ENCODE measurements at places on chromosomes 3 and 15. TPM values are rescaled to one million over a fixed set of nuclear protein-coding genes. Genes with fewer than 3 reads are reported as not detected.

The P2RY1 gene
- total RNA-seq, result 23.5 TPM

The PKM gene
- 522 TPM for total RNA-seq

The ALG1L2 gene
- not detected for total RNA-seq

The BUB1B gene
- total RNA-seq, result 12.2 TPM

The ZBBX gene
- total RNA-seq, result not detected

The HYAL2 gene
- 87.0 TPM for total RNA-seq

The HOMER2 gene
- 112 TPM for total RNA-seq

The PRSS50 gene
- not detected for total RNA-seq

The RHOV gene
- total RNA-seq, result 96.3 TPM

The DUOXA2 gene
- not detected for total RNA-seq

The CIAO2A gene
- total RNA-seq, result 19.1 TPM

The SH2D7 gene
- total RNA-seq, result not detected

The MAP6D1 gene
- 4.7 TPM for total RNA-seq

The CTXN2 gene
- not detected for total RNA-seq

The SLC51A gene
- total RNA-seq, result not detected

The GRAMD2A gene
- total RNA-seq, result 12.1 TPM

The RAMAC gene
- total RNA-seq, result 27.3 TPM

The POTEB gene
- not detected for total RNA-seq

The DPP8 gene
- 28.4 TPM for total RNA-seq

The CPB1 gene
- not detected for total RNA-seq

The CHDH gene
- total RNA-seq, result 11.5 TPM

The FSIP1 gene
- total RNA-seq, result 0.24 TPM

The ITGA11 gene
- total RNA-seq, result 1.2 TPM

The C3orf49 gene
- not detected for total RNA-seq

The ANKRD34C gene
- not detected for total RNA-seq

The RNF111 gene
- total RNA-seq, result 17.3 TPM

The ARNT2 gene
- total RNA-seq, result 1.8 TPM

The GOLGA6D gene
- 0.72 TPM for total RNA-seq

The SLC28A1 gene
- not detected for total RNA-seq

The FBXO45 gene
- 7.5 TPM for total RNA-seq

The HESX1 gene
- not detected for total RNA-seq
